ENCODE measurements at places on chromosomes 3 and 15.

GRCh38 chr15:58388211-58388610 lies 43.6 kb upstream of the LIPC start:
- no peak for DNase-seq

- no peak for DNase-seq
Measured at GRCh38 chr3:63968612-63969350, 54.5 kb downstream of the PSMD6 start.

- no peak for DNase-seq
Measured at GRCh38 chr3:27193056-27193455, 176.1 kb downstream of the NEK10 start.

DNA sequence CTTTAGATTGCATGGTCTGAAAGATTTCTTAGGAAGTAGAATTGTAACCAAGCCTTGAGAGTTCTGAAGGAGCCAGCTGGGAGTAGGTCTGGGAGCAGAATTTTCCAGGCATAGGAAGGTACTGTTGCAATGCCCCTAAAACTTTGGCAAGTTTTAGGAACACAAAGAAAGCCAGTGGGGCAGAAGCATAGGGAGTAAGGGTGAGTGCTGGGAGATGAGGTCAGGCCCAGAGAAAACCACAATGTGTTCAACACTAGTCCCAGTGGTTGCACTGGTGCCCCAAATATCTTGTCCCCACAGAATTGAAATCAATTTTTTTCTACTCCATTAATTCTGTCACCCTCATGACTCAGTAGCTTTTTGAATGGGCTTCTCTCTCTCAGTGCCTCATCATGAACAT lies 120.7 kb upstream of the GALNT15 start:
- no peak for DNase-seq

DNA sequence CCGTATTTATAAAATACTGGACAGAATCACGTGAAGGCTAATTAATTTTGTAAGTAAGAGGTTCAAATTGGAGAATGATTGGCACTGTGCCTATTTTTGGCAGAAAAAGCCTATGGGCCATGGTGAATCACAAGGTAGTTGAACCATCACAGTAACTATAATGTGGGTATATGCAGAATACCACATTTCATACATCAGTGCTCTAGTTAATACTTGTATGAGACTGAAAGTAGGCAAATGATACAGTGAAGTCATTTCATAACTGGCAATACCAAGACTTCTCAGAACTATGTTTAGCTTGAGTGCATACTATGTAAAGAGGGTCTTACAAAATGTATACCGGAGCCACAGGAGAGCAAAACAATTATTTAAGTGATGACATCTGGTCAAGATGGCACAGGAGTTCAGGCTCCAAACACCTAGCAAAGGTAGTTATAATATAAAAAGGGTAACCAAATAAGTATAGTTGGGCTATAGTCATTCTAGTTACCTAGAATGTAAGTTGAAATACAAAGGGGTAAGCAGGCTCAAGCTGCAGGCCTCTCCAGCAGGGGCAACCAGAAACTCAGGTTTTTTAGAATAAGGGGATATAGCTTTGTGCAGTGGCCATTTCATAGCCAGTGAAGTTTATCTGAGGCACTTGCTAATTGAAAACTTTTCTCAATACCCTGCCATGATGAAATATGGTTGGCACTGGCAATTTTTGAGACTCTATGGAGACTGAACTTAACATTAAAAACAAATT lies 19.1 kb downstream of the GPR160 start:
- DNase-seq: no peak

GRCh38 chr3:172077197-172077757 lies 37.9 kb downstream of the FNDC3B start:
- no peak for DNase-seq

DNA sequence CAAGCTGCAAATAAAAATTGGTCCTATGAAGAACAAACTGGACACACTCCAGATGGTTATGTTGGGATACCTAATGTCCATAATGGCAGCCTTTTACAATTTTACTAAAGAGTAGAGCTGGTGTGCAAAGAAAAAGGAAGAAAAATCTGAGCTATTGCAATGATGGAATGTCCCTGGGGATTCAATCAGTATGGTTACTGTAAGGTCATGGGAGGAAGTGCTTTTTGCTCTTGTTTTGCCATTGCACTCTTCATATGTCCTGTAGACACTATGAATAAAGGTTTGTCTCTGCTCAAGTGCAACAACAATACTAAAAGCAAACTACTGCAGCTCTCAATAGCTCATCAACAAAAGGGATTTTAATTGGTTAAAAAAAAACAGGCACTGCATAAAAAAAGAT lies 5.4 kb downstream of the PFN2 start:
- DNase-seq: no peak

DNA sequence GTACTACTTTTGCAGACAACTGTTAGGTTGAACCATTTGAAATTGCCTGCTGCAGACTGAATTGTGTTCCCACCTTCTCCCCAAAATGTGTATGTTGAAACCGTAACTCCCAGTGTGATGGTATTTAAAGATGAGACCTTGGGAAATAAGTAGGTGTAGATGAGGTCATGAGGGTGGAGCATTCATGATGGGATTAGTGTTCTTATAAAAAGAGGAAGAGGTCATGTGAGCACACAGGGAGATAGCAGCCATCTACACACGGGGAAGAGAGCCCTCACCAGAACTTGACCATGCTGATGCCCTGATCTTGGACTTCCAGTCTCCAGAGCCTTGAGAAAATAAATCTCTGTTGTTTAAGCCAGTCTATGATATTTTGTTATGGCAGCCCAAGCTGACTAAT lies 17.4 kb upstream of the FHIT start:
- no peak for DNase-seq

GRCh38 chr3:46485779-46486175 lies 12.0 kb upstream of the RTP3 start:
- no peak for DNase-seq

Data from midbrain (tissue), 1 donor.